ENCODE measurements at places on chromosomes 12 and 14.

DNA sequence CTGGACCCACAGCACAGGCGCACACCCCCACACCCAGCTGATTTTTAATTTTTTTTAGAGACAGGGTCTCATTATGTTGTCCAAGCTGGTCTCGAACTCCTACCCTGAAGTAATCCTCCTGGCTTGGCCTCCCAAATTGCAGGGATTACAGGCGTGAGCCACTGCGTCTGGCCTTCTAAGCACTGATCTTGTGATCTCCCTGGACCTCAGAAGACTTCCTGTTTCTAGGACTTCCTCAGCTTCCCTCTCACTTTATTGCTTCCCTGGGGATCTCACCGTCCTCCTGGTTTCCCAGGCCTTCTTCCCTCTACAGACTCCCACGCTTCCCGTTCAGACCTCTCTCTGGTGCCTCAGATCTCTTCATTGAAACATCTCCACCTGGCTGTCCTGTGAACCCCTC is 13.8 kb downstream of the ZNF839 start:
- no peak for DNase-seq

DNA sequence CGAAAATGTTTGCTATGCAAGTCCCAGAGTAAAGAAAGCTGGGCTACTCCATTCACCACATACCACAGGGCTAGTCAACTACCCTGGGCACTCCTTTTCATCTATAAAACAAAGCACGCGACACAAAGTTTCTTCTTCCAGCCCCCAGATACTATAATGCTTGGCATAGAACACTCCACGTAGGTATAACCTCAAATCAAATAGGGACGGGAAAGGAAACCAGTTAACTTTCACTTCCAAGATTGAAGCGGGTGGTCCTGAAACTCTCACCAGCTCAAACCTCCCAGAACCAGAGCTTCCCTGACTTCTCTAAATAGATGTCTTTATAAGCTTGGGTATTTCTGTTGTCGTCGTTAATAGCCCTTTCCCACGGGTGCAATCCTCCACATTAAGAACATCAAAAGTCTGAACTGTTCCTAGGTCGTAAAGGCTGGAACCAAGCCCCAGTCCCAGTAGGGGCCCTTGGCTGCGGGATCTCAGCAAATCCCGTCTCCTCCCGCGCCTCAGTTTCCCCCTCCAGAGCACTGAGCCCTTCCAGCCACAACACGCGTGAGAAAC is 647 bp downstream of the LGMN start:
- peak; percentile 23 for DNase-seq

DNA sequence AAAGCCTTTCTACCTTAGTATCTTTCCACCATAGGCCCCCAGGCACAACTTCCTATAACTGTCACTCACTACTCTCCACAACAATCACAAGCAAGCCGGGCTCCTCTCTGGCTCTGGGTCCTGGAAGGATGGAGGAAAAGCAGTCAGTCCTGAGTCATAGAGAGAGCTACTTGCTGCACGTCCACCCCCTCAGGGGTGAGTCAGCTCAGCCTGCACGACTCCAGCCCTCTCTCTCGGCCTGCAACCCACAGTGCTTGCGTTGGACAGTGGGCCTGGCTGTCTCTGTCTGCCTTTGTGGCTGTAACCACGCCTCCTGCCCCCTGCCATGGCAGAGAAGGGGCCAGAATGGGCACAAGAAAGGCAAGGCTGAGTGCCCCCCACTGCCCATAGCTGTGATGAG is 154.1 kb upstream of the FKBP4 start:
- DNase-seq: peak; percentile 94

DNA sequence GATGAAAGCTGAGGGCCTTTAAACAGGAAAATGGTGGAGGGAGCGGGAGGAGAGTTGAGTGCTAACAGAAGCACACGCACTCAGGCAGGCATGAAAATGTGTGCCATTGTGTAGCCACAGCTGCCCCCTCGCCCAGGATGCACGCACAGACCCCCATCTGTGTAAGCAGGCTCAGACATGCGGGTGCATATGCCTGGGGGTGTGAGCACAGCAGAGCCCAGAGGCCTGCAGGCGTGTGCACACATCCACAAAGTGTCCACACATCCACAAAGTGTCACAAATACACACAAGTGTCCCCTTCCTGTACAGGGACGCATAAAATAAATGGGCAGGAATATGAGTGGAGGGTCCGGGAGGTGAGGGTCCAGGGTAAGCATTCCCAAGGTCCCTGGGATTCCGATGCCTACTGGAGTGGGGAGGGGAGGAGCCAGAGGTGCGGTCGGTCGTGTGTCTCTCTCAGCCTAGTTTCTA is 805 bp upstream of the KRT7 start:
- DNase-seq: no peak

DNA sequence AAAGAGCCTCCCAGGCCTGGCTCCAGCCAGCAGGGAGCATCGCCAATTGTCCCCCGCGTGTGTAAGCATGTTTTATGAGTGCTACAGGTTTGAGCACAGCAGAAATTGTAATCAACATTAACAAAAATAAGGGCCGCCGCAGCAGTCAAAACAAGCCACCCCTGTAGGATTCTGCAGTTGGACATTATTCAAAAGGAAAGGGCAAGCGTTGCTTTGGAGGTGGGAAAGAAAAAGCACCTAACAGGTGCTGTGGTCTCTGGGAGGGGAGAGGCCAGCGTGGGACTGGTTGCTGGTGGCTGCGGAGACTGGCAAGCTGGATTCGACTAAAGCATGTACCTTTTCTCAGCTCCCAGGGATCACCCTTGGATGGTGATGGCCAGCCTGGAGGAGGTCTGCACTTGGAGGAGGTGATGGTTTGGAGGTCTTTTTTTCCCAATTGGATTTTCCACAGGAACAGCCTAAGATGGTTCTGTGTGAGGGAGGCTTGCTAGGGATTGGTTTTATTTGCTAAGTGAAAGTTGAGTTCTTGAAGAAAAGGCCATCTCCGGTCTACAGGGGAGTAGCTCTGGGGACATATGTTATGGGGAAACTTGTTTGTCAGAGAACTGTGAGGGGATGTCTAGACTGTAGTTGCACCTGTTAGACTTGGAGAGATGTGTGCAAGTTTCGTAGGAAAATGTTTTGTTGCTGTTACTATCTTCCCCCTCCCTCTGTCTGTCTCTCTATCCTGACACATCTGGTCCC is 2.0 kb downstream of the DYRK2 start:
- DNase-seq: no peak

DNA sequence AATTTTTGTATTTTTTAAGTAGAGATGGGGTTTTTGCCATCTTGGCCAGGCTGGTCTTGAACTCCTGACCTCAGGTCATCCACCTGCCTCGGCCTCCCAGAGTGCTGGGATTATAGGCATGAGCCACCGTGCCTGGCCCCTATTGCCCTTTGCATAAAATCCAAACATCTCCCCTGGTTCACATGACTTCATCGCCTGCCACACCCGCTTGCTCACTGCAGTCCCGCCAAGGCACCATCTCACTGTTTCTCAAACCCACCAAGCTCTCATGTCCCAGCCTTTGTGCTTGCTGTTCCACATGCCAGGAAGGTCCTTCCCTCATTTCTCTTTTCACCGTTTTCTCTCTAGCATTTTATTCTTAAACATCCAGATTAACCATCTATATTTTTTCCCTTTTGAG is 9.7 kb downstream of the RHOF start:
- DNase-seq: no peak

DNA sequence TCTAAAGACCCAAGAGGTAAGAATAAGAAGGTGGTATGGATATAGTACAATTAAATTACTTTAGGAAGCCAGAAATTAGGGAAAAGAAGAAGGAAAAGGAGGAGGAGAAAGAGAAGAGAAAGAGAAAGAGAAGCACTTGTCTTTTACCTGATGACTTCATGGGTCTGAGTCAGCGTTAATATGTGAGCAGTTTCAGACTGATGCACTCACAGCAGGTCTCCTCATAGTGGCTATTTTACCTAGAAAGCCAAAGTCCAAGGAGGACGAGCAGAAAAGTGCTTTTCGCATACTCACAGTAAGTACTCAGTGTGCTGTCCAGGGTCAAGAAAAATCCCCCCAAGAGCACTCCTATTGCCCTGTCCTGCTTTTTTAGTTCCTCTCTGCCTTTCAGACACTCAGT is 222.1 kb downstream of the C12orf42 start:
- no peak for DNase-seq

DNA sequence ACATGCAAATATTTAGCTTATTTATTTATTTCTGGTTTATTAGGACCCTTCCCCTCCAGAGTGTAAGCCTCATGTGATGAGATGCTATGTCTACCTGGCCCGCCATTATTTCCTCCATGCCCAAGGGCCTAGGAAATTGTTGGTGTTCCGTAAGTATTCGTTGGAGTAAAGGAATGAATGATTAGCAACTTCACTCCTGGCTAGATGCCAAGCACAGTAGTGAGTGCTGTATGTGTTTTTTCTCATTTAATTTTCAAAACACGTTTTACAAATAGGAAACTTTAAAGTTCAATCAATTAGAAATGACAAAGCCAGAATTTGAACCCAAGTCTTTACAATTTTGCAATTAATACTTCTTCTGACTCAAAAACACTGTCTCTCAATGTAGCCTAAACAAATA is 253.8 kb downstream of the BCAT1 start:
- no peak for DNase-seq

DNA sequence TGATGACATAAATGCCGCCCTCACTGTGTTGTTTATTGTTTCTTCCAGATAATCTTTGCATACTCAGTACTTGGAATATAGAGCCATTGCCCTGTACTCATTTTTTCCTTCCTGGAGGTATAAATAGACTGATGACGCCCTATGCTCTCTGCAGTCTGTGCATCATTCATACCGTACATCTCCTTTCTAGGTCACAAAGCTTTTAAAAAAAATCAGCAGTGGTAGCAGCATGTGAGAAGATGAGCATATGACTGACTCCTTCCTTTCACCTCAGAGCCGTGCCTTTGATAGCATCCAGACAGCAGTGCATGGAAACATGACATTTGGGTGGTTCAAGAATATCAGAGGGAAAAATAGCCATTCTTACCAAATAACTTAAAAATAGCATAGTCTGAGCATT is 77.3 kb downstream of the PDE3A start:
- no peak for DNase-seq

DNA sequence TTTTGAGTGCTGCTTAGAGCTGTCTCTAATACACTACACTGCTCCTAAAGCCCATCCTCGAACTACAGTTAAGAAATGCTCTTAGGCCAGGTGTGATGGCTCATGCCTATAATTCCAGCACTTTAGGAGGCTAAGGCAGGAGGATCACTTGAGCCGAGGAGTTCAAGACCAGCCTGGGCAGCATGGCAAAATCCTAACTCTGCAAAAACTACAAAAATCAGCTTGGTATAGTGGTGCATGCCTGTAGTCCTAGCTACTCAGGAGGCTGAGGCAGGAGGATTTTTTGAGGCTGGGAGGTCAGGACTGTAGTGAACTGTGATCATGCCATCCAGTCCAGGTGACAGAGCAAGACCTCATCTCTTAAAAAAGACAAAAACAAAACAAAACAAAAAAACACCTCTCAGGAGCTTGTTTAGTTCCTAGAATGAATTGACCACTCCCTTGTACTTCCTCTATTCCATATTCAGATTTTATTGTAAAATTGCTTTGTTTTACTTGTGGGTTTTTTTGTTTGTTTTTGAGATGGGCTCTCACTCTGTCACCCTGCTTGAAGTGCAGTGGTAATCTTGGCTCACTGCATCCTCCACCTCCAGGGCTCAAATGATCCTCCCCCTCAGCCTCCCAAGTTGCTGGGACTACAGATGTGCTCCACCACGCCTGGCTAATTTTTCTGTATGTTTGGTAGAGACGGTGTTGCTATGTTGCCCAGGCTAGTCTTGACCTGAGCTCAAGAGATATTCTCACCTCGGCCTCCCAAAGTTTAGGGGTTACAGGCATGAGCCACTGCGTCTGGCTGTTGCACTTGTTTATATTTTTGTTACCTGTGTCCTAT is 13.6 kb downstream of the MDM2 start:
- DNase-seq: no peak

GRCh38 chr12:81330480-81330879 is 252.6 kb downstream of the ACSS3 start:
- DNase-seq: no peak

- peak; percentile 18 for DNase-seq
These were observed 80.4 kb downstream of the TTC8 start for GRCh38 chr14:88904864-88905263.

DNA sequence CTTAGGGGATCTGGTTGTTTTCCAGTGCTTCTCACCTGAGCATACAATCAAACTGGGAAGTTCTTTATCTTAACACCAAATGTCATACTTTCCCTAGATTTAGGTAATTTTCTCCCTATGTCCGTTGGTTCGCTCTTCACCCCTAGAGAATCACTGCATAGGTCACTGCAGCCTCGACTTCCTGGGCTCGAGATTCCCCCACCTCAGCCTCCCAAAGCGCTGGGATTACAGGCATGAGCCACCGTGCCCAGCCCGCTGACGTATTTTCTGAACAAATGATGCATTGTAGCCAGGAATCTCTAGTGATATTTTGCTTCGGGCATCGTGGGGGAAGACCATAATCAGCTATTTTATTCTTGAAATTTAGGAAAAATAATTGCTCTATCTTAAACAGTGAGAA is 1.1 kb upstream of the RPL41 start:
- DNase-seq: no peak

Measured in fibroblast of skin of right quadriceps (primary cell).